ENCODE measurements at places on chromosomes 3 and 15.

DNA sequence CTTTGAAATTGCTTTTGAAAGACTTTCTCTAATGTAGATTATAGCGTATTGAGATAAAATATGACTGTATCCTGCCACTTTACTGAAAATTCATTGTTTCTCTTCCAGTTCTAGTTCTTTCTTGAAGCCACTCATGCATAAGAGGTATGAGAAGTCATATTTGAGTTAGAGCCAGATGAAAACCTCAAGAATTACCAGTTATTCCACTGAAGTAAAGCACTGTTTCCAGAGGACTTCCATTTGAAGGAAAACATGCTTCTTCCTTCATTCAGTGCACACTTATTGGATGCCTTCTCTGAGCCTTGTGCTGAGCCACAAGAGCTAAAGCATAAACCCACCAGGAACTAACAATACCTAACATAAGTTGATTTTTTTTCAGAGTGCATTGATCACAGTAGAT, 513.4 kb downstream of the ZNF385D start:
- no peak for DNase-seq

DNA sequence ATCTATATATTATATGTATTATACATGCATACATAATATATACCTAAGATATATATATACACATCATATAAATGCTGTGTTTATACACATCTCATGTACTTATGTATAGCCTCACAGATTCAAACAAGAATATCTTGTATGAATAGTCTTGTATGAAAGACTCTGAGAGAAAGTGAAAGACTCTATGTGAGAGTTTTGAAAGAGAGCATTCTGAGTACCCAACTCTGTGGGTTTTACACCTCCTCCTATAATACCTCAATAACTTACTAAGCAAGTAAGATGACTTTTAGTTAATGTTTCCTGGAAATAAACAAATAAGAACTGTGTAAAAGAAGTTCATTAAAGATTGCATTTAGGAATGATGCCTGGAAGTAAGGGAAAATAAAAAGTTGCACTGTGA, 108.1 kb upstream of the GMNC start:
- DNase-seq: no peak

DNA sequence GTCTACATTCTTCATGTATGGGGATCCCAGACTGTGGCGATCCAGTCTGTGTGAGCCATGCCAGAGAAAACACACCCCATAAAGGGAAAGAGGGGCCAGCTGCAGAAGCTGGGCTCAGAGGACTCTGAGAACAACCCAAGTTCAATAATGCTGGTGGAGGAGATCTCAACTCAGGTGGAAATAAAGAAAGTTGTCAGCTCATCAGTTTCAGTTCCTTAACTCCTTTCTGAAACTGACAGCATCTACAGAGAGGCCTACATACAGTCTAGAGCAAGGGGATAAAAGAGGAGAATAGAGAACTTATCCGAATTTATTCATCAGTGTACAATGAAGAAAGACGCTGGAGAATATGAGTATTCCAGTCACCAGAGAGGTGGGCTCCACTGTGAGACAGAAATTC, 77.0 kb downstream of the NTRK3 start:
- DNase-seq: no peak

DNA sequence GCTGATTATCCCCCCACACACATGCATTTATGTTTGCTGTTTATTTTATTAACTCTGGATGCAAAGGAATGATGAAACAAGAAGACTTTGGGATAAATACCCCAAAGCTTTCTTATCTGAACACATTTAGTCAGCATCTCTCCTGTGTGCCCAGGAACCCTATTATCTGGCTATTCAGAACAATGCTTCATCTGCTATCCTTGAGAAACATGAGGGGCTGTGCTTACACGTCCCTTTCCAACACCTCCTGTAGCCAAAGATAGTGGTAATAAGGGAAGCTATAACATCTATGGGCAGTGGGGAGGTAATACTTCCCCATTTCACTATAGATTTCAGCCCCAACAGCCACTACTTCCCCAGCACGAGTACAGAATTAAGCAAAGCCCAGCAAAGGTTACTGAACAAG, 94.7 kb downstream of the SSR3 start:
- DNase-seq: no peak

GRCh38 chr3:119338754-119339153, 44.6 kb downstream of the ARHGAP31 start:
- DNase-seq: no peak

DNA sequence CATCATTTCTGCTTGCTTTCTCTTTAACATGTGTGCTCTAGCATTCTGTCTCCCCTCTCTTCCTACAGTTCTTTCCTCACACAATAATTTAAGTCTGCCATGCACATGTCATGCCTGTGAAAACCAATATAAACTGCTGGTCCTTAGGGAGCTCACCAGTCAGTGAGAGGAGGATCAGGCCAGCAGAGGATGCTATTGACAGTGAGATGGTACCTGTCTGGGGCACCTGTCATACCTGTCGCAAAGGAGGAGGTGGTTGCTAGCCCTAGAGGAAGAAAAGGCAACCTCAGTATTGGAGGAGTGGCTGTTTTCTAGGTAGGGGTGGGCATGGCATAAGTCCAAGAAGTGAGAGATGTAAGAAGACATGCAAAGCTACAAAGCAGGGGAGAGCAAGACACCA, 194.6 kb downstream of the GABRG3 start:
- DNase-seq: no peak

DNA sequence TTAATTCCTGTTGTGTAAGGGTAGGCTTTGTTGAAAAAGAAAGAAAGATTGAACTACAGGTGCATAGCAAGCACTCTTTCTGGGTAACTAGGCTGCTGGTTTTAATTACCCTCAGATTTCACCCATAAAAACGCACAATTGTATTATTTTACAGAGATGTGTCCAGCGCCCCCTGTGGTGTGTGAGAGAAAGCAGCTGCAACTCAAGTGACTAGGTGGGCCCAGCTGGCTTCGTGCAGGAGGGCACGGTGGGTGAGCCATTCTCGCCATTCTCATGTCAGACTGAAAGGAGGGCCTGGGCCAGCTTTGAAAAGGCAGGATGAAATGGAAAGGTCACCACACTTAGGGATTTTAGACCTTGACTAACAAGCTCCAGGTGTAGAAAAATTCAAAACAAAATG, 122.6 kb downstream of the LRIG1 start:
- DNase-seq: no peak

GRCh38 chr3:141391298-141391990, 23.1 kb downstream of the ZBTB38 start:
- DNase-seq: no peak

GRCh38 chr3:155243512-155243921, 50.0 kb downstream of the STRIT1 start:
- no peak for DNase-seq

DNA sequence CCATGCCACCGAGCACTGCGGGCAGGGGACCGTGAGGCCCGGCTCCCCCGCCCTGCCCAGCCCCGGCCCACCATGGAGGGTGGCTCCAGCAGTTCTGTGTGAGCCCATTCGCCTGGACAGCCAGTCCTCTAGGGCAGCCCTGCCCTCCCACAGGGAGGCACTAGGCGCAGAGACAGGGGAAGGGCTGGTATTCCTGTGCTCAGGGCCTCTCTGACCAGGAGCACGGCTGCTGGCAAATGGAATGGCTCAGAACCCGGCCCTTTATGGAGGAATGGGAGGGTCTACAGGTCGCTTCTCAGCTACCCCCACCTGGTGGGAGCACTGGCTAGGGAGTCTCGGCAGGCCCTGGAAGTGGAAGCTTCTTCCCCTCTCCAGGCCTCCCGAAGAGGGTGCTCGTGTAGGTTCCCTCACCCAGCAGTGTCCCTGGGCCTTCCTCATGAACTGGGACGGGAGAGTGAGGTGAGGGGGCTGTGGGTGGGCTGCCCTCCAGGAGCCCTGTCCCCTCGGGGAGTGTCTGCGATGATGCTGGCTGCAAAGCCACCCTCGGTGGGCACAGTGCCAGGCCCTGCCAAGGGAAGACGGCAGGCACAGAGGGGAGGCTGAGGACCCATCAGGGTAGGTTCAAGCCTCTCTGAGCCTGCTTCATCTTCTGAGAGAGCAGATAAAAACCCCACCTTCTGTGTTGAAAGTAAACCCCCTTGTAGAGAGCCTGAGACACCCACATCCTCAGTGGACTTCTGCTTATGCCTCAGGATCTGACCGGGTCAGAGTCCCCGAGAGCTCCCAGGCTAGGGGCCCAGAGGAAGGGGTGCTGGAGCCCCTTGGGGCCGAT, 1.5 kb downstream of the MELTF start:
- DNase-seq: no peak
